ENCODE measurements at places on chromosomes 6 and 20.
A peak's percentile ranks its signal among the peaks of the same experiment; 100 is the strongest.

DNA sequence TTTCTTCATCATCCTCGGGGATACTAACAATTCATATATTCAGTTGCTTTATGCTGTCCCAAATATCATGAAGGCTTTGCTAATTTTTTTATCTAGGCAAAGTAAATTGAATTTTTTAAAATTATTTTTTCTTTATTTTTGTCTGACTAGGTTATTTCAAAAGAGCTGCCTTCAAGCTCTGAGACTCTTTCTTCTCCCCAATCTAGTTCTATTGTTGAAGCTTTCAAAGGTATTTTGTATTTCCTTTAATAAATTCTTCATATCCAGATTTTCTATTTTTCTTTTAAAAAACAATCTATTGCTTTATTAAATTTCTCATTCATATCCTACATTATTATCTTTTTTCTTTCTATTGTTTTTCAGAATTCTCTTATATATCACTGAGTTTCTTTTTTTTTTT is 16.8 kb downstream of the TRIM15 start:
- DNase-seq, result no peak

GRCh38 chr20:60107621-60108390 is 149.6 kb downstream of the CDH26 start:
- DNase-seq, result no peak

- DNase-seq, result no peak
Observed at GRCh38 chr20:11972478-11972877, 54.8 kb downstream of the BTBD3 start.

DNA sequence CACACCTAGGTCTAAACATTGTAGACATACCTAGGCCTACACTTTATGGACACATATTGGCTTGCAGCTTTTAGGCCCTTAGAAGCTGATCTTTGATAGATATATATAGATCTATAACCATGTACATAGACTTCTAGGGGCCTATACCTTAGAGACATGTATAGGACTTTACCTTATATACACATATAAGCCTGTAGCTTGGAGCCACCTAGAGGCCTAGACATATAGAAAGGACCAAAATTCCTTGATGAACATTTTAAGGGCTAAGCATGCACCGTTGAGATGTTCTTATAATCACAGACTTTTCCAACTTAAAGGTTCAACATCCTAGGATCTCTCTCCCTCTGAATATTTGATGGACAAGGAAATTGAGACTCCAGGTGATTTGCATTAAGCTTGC is 371.7 kb upstream of the SASH1 start:
- DNase-seq, result no peak

GRCh38 chr6:156487877-156488276 is 289.3 kb upstream of the ARID1B start:
- no peak for DNase-seq

DNA sequence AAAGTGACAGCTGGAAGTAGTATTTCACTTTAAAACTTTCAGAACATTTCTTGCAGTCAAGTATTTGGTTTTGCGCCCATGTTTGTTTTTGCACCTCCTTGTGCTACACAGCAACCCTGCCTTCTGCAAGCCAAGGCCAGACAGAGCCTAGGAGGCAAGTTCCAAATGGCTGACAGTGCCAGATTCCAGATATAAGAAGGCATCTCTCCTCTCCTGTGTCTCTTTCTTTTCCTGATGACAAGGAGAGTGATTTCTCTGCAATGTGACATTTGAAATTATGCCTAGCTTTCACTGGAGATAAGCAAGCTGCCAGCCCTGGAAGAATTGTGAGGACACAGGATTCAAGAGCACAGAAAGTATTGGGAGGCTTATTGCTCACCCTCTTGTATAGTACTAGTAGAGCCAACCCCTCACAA is 149.1 kb upstream of the TENT5A start:
- DNase-seq, result no peak

DNA sequence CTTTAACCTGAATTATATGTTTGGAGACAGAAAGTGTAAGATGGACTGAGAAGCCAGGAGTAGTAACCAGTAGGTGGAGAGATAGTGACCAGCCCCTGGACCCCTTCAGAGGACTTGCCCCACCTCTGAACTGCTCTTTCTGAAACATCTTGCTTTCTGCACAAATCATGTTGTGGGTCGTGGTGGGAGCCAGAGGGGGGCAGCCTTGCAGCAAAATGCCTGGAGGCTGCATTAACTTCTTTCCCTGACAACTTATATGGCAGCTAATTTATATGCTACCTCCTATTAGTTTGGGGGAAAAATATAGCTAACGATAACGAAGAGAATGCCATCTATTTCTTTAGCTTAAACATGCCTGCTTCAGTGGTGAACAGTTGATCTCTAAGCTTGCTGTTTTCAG is 859.8 kb downstream of the MAFB start:
- no peak for DNase-seq

- no peak for DNase-seq
Observed at GRCh38 chr6:38604700-38605099, 35.0 kb downstream of the BTBD9 start.

DNA sequence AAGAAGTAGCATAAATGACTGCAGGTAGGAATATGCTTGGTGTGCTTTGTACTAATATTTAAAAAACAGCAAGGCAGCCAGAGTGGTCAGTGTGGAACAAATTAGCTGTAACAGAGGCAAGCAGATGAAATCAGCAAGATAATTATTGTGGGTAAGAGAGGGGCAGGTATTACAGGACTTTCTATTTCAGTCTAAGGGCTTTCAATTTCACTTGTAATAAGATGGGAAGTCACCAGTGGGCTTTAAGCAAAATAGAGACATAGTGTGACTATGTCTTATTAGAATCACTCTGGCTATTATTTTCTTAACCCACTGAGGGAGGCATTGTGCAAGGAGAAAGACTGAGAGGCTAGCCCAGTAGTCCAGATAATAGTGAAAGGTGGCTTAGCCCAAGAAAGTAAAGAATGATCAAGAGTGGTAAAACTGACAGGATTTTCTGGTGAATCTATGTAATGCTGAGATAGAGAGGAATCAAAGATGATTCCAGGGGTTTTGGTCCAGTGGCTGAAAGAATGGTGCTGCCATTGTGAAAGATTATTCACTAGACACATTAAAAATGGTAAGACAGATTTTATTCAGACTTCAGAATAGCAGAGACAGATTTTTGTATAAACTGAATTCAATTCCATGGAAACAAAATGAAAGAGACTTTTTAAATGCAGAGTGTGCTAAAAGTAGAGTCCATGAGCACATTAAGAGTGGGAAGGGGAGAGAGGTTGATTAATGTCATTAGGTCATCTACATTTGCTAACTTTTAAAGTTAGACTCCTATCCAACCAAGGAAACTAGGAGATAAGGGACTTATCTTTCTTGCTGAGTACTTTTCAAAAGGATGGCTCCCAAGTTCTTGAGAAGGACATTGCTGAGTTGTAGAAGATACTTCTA is 1136.0 kb downstream of the HACE1 start:
- no peak for DNase-seq

- DNase-seq, result no peak
Observed at GRCh38 chr6:4351520-4352321, 216.3 kb upstream of the ECI2 start.

GRCh38 chr20:18287546-18287914 is 797 bp upstream of the ZNF133 start:
- DNase-seq, result no peak

DNA sequence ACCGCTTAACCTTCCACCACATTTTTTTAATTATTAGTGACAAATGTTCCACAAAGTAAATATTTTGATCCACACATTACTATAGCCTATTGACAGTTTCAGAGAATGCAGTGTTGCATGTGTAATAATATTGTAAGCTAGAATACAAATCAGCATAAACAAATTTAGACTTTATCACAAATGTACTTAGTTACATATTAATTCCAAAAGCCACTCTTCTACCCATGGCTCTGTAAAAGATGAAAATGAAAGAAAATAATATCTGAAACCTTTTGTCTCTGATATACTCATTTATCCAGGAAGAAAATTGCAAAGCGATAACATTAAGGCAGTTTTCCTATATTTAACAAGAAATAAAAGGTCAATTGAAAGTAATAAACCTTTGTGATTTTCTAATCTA is 954.0 kb upstream of the MAN1A1 start:
- no peak for DNase-seq

DNA sequence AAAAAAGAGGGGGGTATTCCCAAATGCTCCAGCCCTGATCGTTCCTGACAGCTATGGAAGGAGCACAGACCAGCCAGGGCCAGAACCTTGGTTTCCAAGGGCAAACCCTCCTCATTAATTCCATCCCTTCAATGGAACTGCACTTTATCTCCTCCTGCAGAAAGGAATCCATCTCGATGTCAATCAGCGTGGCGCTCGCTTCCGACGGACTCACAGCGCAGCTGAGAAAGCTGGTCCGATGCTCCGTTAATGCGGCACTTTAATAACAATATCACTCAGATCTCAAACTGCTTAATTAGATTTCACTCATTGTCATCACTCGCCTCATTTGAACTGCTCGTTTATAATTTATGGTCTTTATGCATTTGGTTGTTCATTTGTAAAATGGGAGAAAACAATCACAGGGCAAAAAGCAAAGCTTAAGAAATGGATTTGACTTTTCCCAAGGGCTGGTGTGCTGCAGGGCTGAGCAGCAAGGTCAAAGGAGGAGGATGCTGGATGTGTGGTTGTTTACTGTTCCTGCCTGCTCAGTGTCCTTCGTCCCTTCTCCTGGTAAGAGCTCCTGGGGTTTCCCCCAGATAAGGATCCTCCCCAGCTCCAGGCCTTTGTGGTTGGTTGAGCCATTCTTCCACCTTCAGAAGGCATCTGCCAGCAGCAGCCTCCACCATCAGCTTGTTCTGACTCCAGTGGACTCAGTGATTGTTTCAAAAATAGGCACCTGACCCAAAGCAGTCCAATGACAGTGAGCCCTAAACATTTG is 152.7 kb downstream of the ANKRD60 start:
- no peak for DNase-seq

DNA sequence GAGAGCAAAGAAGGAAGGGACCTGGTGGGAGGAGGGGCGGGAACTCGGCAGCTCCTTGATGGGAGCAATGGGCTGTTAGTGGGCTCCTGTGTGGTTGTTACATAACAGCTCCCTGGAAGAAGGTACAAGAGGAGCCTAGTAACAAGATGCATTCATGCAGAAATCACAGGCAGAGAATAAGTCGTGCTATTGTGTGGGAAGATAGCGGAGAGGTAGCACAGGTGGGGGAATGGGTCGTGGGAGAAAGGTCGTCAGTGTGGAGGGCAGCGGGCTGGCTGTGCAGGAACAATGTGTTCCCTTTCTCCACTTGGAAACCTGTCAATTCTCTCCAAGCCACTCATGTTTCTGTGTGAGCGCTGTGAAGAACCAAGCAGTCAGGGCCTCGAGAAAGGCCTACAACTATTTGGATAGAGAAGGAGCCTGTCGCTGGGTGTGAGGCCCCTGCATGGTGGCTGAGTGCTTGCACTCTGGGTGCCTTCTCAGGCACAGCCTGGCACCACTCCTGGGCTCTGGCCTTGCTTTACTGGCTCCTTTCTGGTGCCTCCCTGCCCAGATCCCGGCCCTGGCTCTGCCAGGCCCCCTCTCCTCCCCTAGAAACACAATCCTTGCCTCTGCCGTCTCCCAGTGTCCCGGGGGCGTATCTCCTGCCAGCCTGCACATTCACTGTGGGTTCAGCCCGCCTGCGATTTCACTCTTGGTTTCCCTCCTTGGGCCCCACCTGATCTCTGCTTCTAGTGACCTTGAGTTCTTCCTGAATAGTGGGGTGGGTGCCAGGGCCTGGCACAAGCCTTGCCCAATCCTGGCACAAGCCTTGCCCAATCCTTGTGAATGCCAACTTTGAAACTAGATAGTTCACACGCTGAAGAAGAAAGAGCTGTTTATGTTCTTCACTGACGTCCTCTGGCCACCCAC is 7.4 kb upstream of the FGD2 start:
- peak; percentile 84 for DNase-seq

DNA sequence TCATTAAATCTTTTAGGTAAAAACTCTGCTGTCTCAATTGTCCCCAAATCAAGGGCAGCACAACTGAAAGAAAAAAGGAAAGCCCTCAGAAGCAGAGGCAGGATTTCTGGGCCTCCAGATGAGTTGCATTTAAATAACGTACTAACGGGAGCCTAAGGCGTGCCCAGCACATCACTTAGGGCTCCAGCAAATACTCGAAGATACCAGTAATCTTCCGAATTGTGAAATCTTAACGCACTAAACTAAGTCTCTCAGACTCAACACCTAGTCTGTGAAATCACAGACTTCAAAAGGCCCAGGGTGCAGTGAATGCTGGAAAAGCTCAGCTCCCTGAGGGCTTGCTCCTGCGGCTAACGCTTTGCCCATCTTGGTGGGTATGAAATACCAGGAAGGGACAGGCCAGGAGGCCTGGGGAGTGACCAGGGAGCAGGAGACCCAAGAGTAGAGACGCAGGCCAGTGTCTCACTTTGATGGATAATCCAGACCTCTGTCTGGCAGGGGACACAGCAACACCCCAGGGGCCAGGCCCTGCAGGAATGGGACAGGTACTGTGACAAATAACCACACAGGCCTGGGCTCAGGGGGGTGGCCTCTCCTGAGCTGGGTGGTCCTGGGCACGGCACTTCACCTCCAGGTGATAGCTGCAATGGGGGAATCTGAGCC is 36.4 kb downstream of the RRBP1 start:
- DNase-seq, result no peak

- DNase-seq, result no peak
Observed at GRCh38 chr20:57605045-57605444, 15.2 kb downstream of the ZBP1 start.

DNA sequence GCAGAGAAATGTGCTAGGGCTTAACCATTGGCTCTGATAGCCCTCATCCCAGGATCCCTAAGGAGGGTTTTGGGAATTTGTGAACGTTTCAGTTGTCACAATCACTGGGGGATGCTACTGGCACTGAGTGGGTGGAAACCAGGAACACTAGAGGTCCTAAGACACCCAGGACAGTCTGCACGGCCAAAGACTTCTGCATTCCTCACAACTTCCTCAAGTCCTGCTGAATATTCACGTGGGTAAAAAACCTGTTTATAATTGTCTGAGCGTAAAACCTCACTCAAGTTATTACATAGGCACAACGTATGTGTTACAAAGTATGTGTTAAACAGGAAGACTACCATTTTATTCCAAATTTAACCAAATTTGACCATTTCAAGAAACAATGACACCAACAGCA is 52.4 kb downstream of the GMDS start:
- no peak for DNase-seq

- no peak for DNase-seq
Observed at GRCh38 chr20:18527836-18528235, 20.1 kb downstream of the SEC23B start.

GRCh38 chr6:146590492-146590891 is 8.3 kb upstream of the ADGB start:
- DNase-seq, result no peak
